ENCODE measurements at places on chromosomes 11 and 22. TPM values are rescaled to one million over a fixed set of nuclear protein-coding genes. Genes with fewer than 3 reads are reported as not detected.

DNA sequence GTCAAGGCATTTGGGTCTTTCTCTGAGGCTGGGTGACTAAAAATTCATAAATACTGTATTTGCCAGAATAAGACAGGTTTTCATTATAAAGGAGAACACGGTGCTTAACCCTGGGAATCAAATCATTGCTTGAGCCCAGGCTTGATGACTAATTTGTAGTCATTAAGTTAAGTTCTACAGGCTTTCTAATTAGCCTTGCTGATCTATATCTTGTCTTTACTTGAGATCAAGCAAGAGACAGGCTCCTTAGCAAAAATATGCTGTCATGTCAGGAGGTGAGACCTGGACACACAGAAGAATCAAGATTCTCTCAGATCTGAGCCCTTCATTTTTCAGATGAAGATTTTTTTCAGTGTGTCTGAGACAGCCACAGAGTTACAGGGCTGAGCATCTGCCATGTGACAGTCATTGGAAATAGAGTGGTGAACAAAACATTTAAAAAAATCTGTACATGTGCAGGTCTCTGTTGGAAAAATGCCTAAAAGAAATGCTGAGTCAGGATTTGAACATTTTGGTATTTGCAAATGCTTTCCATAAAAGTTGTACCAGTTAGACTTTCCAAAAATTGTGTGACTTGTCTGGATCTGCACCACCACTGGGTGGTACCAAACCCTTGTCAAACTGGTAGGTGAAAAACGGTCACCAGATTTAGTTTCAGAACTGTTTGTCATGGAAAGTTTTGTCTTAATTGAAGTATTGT, 14.6 kb downstream of the ACAT1 start:
- peak; percentile 43 for DNase-seq

LRRC4C gene
- 2.7 TPM for total RNA-seq

GRCh38 chr22:18059094-18059417, 18.7 kb upstream of the PEX26 start:
- no peak for DNase-seq

GRCh38 chr22:21939461-21939913, 13.2 kb downstream of the PPM1F start:
- no peak for DNase-seq

GRCh38 chr11:26134053-26134452, 197.9 kb upstream of the ANO3 start:
- no peak for DNase-seq
